ENCODE measurements at places on chromosomes 2 and 18. TPM values are rescaled to one million over a fixed set of nuclear protein-coding genes. Genes with fewer than 3 reads are reported as not detected.

Gene HOXD11
- 0.40 TPM for total RNA-seq

Gene LYPD1
- 1.2 TPM for total RNA-seq

Gene KIF1A
- total RNA-seq: 123 TPM

Gene C2orf80
- not detected for total RNA-seq

Gene AOX1
- total RNA-seq: 35.1 TPM

Gene HAAO
- total RNA-seq: 14.3 TPM

Gene SMAD7
- 44.0 TPM for total RNA-seq

Gene SP140
- 4.4 TPM for total RNA-seq

Gene TEKT4
- not detected for total RNA-seq

Gene FBXO36
- total RNA-seq: 3.2 TPM

Gene IL36G
- not detected for total RNA-seq

Gene NPAS2
- 17.5 TPM for total RNA-seq

Gene CNRIP1
- total RNA-seq: 41.7 TPM

Gene MAP4K3
- 50.4 TPM for total RNA-seq

Gene PAX3
- not detected for total RNA-seq

Gene MBOAT2
- 67.6 TPM for total RNA-seq

Gene DPYSL5
- total RNA-seq: not detected

Gene RUFY4
- 0.36 TPM for total RNA-seq

Gene ROCK2
- total RNA-seq: 91.6 TPM

Gene ITGA4
- 18.1 TPM for total RNA-seq
